Activated T-helper 9 cell treated with anti-CD3 and anti-CD28 coated beads, Interleukin-2, amount 50 U/mL, for 16 hours (primary cell): ENCODE measurements at places on chromosomes 6 and 20.

- no peak for DNase-seq
Observed at GRCh38 chr20:51199920-51200319, 177.0 kb upstream of the KCNG1 start.

DNA sequence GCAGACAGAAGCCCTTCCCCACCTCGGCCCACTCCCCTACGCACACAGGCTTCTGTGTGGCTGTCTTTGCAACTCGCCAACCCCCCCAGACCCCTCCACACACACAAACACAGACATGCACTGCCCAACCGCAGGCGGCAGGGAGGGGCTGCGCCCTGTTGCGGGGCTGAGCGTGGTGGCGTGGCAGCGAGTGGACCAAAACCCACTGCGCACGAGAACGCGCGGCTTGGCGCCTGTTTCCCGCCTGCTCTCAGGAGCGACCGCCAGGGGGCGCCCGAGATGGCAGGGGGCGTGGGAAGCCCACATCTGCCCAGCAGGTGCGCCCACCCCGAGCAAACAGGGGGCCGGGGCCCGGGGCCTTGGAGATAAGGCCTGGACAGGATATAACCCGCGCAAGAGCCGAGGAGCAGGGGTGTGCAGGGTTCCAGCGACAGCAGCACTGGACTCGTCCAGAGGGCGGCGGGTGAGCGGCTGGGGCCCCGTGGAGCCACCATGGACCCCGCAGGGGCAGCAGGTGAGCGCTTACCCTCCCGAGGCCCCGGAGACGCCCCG lies at the start of gene RBPJL:
Gene RBPJL, plus strand, starts transcription at position 410 of the 552 bp plus-strand sequence. Its CDS starts 83 bp downstream, at position 493.
- DNase-seq, result peak; percentile 32

- DNase-seq, result no peak
Observed at GRCh38 chr6:31588871-31589650, 3.0 kb downstream of the LST1 start.

DNA sequence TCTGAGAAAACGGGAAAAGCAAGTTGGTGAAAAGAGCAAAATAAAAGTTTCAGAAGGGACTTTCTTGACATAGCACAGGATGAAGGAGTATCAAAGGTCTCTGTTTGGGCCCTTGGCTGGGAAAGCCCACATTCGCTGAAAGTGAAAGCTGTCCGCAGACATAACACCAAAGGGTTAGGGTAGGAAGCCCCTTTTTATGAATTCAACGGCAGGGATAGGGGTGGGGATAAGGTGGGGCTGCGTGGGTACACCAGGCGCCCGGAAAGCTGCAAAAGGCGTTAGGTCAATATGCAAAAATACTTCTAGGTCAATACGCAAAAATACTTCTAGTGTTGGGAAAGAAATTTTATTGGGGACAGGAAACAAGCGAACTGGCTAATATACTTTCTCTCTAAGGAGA lies 135.1 kb downstream of the OR2B2 start:
- DNase-seq, result no peak

- DNase-seq, result no peak
Observed at GRCh38 chr6:5961836-5962235, 44.9 kb downstream of the NRN1 start.

DNA sequence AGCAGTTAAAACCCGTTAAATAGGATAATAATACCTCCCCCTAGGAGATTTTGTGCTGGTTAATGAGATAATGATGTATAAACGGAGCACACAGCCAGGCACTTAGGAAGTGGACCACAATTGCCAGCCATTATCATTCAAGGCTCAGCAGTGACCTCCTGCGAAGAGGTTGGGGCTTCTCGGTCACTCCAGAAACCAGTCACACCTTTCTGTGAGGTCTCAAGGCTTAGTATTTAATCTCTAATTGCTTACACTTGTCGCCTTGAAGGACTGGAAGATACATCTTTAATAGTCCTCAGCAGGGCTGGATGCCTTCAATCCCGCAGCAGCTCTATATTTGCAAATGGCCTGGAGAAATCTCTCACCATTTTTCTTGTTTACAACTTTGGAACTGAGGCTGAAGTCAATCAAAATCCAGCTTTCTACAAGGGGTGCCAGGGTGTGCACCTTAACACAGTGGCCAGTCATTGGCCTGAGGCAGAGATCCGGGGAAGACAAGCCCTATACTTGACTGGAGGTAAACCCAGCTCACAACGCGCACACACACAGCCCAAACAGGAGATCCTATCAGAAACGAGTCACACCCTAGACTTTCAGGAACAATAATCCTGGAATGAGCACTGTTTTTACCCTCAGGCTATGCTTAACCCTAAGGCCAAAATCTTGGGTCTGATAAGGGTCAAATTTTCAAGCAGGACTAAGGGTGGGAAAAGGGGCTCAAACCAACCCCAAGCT lies 1.2 kb downstream of the POU5F1 start:
- no peak for DNase-seq

GRCh38 chr6:161631676-161632194 lies 357.9 kb upstream of the AGPAT4 start:
- DNase-seq, result no peak

- no peak for DNase-seq
Observed at GRCh38 chr6:5466281-5467136, 205.2 kb downstream of the FARS2 start.

DNA sequence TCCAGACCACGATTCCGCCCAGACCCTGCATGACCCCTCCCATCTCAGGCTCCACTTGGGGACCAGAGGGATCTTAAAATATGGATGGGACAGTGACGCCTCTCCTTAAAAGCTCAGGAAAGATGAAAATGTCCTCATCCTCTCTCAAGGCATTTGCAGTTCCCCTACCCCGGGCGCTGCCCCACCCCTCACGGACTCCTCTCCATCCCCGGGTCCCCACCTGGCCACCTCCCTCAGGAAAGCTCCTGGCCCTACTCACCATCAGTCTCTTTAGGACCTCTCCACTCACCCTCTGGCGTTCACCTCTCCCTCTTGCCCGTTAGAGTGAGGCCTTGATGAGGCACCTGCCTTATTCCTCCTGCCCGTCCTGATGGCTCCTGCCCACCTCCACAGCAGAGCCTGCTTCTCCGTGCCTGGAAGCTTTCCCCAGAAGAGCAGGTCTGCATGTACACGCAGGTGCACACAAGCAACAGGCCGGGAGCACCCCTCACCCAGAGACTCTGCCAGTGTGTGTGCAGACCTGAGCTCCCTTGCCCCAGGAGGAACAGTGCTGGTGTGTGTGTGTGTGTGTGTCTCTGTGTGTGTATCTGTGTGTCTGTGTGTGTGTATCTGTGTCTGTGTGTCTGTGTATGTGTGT lies 105.6 kb upstream of the NXT1 start:
- no peak for DNase-seq

GRCh38 chr20:36400909-36401735 lies 95.0 kb downstream of the DLGAP4 start:
- DNase-seq, result no peak

DNA sequence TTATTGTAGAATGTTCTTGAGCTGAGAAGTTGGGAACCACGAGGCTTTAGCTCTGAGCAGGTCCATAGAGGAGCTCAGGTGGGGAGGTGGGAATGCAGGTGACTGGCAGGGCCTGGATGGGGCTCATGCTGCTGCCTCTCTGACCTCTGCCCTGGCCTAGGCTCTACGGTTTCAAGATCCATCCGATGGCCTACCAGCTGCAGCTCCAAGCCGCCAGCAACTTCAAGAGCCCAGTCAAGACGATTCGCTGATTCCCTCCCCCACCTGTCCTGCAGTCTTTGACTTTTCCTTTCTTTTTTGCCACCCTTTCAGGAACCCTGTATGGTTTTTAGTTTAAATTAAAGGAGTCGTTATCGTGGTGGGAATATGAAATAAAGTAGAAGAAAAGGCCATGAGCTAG lies at the start of gene LY6G5B:
Gene LY6G5B, plus strand, starts transcription at position 301 of the 400 bp plus-strand sequence. CDS start 975 bp downstream, outside the sequence.
- DNase-seq, result no peak

DNA sequence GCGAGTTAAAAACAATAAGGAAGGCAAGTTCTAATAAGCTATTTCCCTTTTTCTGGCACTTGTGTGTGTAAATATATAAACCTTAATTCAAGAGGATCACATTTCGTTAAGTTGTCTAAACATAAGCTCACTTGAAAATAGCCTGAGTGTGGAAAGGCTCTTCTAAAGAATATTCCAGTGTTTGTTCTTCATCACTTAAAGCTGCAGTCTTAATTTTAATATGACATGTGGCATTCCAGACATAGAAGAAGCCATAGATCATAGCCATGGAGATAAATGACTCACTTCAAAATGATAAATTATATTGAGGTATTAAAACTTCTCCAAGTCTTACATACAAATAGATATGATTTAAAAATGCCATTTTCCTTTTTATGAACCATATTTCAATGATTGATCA lies 42.1 kb downstream of the IYD start:
- DNase-seq, result no peak

- no peak for DNase-seq
Observed at GRCh38 chr6:12249541-12250382, 40.4 kb upstream of the EDN1 start.

DNA sequence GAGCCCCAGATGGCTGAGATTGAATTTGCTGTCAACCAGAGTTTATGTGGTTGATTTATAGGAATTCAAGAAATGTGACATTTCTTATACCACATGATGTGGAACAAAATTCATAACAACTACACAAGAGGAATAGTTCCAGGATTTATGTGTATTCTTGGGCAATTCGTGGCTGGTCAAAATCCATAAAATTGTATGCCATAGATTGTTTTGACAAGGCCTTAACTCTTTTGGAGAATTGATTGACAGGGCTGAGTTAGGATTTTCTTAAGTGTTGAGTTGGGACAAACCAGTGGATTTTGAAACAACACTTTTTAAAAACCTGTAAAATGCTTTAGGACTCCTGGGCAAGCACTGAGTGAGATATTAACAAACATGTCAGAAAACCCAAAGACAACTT lies 19.4 kb upstream of the SLC2A12 start:
- no peak for DNase-seq

GRCh38 chr20:57708694-57709673 lies 831 bp downstream of the PMEPA1 start:
- peak; percentile 29 for DNase-seq

DNA sequence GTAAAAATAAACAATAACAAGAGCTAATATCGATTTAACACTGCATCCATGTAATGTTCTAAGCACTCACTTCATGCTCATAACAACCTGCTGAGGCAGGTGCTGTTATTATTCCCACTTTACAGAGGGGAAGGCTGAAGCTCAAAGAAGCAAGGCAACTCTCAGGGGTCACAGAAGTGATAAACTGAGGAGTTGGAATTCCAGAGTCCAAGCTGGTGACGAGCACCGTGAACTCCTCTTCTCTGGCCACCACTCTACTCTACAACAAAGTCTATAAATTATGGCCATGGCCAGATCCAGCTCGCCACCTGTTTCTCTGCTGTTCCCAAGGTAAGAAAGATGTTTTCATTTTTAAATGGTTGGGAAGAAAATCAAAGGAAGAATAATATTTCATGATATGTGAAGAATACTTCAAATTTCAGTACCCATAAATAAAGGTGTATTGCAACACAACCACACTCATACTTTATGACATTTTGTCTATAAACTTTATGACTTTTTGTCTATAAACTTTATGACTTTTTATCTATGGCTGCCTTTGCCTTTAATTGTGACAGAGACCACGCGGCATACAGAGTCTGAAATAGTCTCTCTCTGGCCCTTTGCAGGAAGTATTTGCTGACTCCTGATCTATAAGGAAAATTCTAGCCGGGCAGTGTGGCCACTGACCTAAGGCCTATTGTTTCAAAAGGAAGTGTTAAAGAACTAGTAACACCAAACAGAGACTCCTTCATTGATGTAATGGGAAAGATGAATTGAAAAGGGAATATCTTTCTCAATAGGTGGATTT lies 113.2 kb upstream of the KCNG1 start:
- DNase-seq, result no peak

DNA sequence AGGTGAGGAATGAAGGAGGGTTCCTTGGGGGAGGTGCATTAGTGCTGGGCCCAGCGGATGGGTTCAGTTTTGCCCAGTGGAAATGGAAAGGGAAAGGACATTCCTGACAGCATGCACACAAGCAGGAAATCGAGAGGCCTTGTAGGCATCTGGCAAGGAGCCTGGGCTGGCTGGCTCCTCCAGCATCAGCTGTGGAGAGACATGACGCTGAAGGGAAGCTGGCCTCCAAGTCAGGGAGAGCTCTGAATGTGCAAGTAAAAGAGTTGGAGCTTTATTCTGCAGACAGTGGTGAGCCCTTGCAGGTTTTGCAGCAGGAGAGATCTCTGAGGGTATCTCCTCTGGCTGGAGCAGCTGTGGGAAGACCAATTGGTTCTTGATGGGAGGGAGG lies 154.3 kb downstream of the MRPL14 start:
- no peak for DNase-seq

DNA sequence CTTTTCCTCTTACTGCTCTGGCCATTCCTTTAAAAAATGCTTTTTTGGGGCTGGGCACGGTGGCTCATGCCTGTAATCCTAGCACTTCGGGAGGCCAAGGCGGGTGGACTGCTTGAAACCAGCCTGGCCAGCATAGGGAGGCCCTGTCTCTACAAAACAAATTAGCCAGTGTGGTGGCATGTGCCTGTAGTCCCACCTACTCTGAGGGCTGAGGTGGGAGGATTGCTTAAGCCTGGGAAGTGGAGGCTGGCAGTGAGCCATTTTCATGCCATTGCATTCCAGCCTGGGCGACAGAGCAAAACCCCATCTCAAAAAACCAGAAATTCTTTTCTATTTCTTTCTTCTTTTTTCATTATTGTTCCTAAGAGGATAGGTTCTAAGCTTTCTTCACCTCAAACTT lies 36.9 kb upstream of the RNF144B start:
- no peak for DNase-seq

GRCh38 chr6:90284236-90285041 lies 12.2 kb downstream of the BACH2 start:
- peak; percentile 29 for DNase-seq
